Fibroblast of skin of right biceps (primary cell): ENCODE measurements at places on chromosomes 7 and 10.

DNA sequence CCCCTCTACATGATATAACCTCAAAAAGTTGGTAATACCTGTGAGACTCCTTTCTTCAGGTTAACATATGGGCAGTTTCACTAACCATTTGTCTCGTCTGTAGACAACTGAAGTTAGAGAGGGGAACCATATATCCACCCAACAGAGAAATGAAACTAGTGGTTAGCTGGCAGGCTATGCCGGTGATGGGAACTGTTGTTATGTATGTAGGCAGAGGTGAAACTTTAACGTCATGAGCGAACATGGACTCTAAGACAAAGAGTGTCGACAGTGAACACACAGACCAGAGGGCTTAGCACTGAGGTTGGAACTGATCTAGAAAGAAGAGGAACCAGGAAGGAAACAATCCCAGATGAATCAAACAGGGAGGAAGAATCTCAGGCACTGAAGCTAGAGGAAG, 112.4 kb downstream of the ELMO1 start:
- DNase-seq = no peak

GRCh38 chr10:3578159-3578558, 206.8 kb downstream of the KLF6 start:
- DNase-seq = no peak

DNA sequence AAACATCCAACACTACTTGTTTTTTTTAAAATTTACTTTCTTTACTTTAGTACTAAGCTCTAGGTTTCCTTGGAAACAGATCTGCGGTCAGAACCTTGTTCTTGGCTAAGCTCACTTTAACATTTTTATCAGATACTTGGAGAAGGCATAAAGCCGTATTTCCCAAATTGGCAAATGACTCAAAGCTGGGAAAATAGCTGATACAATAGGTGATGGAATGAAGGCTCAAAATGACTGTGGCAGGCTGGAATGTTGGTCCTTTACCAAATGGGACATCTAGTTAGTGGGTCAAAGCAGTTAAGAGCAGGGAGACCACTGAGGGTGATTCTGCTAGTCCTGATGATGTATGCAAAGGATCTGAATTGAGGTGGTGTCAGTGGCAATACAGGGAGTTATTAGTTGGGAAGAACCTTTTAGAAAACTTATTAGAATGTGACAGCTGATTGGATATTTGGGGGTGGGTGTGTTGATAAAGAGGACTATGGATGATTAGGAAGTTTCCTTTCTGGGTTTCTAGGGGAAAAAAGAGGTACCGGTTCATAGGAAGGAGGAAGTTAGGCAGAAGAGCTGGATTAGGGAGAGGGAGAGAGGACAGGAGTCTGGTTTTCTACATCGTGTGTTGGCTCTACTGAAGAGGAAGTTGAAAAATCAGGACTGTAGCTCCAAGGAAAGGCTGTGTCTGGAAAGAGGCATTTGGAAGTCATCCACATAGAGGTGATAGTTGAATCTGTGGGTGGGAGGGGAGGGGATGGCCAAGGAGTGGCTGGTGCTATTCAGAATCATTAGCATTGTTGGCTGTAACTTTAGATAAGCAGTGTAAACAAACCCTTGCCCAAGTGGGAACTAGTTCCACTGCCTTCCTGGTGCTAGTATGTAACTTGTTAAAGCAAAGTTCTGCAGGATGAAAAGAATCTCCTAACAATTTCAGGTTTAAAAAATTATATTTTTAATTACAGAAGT, 13.1 kb downstream of the PLCE1 start:
- peak; percentile 88 for DNase-seq

DNA sequence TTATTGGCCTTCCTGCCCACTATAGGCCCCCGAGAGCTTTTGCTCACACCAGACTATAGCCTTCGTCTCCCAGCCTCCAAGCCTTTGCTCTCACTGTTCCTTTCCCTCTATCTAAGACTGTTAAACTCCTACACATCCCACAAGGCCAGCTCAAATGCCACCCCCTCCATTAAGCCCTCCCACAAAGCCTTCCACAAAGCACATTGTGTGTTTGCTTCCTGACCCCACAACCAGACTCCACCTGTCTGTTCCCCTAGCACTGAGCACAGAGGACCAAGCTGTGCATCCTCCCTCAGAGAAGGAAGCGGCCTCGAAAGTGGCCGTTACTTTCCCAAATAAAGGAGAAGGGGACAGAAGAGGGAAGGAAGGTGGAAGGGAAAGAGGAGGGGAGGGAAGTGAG, 1.3 kb downstream of the LOXL4 start:
- no peak for DNase-seq

DNA sequence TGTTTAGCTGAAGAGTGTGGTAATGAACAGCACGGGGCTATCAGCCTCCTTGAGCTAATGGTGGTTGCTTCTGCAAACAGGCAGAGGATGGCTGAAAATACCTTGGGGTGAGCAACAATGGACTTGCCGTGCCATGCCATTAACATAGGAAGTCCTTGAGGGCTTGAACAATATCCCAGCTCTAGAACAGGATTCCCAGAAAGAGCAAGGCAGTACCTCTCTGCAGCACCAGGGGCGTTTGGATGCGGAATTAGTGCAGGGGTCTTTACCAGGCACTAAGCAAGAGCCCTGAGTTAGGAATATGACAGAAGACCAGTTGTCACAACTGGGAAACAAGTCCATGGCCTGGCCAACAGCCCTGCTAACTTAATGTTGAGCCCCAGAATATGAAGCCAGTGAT, 143.2 kb upstream of the COBL start:
- no peak for DNase-seq

- no peak for DNase-seq
These were observed 332.7 kb upstream of the MGMT start for GRCh38 chr10:129134371-129134770.

- DNase-seq = peak; percentile 6
These were observed 6.9 kb downstream of the MMD2 start for GRCh38 chr7:4951903-4952636.

DNA sequence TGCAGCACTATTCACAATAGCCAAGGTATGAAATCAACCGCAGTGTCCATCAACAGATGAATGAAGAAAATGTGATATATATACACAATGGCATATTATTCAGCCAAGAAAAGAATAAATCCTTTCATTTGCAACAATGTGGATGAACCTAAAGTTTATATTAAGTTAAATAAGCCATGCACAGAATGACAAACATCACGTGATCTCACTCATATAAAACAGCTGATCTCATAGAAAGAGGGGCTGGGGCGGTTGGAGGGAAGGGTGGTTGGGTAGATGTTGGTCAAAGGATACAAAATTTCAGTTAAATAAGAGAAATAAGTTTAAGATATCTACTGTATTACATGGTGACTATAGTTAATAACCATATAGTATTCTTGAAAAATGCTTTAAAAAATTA, 502.1 kb downstream of the KCNMA1 start:
- DNase-seq = no peak

GRCh38 chr10:132061465-132061864, 4.3 kb upstream of the JAKMIP3 start:
- DNase-seq = no peak

DNA sequence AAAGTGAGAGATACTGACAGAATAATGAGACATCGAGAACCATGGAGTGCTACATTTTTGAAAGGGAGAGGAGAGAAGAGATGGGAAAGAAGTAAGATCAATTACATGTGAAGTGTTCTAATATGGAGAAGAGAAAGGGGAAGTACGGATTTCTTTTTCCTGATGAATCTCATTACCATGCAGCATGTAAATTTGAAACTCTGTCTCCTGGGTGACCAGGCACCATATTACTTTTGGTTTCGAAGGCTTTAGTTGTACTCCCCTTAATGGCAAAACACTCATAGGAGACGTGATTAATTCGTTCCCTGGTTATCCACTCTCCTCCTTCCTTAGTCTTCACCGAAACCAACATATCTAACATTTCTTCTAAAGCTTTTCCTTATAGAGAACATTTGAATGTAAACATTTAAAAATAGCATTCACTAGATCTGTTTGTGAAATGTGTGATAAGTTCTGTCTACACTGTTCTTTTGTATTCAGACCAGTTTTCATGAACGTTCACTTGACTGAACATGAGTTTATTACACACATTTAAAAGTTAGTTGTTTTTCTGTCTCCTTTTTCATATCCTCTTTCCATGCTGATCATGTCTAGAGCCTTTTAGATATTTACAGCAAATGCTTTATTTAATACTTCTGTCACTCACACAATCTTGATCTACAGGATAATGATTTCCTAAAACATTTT, 80.2 kb upstream of the MSRB2 start:
- no peak for DNase-seq

DNA sequence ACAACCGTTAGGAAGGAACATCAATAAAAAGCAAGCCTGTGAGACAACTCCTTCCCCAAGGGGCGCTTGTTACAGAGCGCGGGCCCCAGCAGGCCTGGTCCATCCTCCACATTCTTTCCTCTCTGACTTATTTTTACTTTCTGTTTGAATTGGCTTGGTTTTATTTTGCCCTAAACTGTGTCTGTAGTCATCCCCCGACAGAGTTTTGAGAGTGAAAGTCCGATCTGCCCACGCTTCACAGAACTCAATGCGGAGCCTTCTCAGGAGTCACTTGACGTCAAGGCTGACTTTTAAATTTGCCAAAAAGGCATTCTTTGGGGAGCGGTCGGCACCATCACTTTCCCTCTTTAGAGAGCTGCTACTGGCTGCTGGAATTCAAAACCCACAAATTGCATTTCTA, 150.1 kb upstream of the KLF6 start:
- DNase-seq = peak; percentile 37

GRCh38 chr7:113460067-113460466, 341.7 kb upstream of the SMIM30 start:
- no peak for DNase-seq

DNA sequence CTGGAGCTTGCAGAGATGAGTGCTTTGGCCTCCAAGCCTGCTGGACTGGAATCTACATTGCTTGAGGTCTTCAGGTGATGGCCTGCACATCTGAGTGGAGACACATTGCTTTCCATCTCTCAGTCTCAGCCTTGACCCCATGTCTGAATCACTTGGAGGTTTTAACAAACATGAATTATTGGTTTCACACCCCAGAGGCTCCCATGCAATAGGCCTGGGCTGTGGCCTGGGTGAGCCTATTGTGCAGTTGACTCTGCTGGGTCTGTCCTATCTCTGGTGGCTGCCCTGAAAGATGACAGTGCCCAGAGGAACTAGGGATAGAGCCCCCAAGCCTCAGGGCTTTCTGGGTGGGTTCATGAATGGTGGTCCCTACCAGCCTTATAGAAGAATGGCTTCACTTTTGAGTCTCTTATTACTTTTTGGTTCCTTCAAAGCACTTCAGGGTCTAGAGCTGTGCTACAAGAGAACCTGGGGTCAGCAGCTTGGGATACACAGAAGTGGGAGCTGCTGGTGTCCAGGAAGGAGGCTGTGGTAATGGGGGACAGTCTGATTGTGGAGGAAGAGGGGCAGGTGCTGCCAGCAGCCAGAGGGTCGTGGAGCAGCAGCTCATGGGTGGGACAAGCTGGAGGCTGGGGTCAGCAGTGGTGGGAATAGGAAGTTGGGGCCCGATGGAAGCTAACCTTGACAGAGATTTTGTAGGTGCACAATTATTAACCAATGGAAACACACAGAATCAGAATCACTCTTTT, 5.5 kb downstream of the RAMP3 start:
- DNase-seq = no peak

GRCh38 chr10:83289373-83289772, 849.9 kb upstream of the GHITM start:
- DNase-seq = no peak

- DNase-seq = no peak
These were observed 529.8 kb downstream of the GALNT17 start for GRCh38 chr7:71661671-71662224.

DNA sequence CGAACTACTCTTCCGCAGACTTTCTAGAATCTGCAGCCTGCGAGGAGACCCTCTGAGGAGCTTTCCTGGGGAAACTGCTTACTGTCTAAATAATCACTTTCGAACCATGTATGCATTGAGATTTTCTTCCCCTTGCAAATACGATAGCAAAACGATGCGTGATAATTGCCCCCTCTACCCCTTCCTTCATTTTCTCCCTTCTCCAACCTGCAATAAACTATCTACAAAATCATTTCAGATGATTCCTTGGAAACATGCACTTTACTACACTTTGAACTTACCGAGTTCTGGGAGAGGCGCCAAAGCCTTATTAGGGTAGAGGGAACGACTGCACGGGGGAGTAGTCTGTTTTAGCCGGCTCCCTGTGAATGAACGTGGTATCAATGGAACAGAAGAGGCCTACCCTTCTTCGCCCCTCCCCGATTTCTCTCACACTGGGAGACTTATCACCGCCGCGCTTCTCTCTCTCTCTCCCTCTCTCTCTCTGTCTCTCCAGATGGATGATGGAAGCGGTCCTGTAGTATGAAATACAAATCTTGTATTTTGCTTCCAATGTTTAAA, at the start of gene FGFBP3:
TSS of gene FGFBP3 (minus strand) at position 370 of the 561 bp plus-strand sequence. CDS start 517 bp downstream, outside the sequence.
- DNase-seq = peak; percentile 44

- DNase-seq = no peak
These were observed 215.6 kb downstream of the GPR37 start for GRCh38 chr7:124550036-124550435.

DNA sequence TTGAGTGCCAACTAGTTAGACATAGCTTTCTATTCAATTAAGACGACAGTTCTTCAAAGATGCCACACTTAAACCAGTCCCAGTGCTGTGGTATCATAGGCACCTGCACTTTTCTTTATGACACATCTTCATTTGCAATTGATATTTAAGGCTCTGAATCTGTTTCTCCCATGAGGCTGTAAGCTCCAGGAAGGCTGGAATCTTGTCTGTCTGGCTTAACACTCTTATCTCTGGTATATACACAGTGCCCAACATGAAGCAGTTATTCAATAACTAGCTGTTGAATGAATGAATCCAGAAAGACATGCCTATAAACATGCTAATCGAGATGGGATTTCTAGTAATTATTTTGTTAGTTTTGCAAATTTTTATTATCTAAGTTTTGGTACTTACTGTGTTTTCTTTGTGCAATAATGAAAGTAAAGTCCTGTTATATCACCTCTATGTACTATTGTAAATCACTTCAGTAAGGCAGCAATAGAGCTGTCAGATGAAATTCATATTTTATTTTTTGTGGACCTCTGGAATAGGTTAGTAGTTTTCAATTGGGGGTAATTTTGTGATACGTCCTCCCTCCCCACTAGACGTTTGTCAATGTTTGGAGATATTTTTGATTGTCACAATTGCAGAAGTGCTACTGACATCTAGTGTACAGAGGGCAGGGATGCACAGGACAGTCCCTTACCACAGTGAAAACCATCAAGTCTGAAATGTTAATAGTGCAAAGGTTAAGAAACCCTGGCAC, 51.3 kb upstream of the STEAP4 start:
- DNase-seq = no peak

GRCh38 chr10:132056663-132057062, 9.1 kb upstream of the JAKMIP3 start:
- DNase-seq = no peak

DNA sequence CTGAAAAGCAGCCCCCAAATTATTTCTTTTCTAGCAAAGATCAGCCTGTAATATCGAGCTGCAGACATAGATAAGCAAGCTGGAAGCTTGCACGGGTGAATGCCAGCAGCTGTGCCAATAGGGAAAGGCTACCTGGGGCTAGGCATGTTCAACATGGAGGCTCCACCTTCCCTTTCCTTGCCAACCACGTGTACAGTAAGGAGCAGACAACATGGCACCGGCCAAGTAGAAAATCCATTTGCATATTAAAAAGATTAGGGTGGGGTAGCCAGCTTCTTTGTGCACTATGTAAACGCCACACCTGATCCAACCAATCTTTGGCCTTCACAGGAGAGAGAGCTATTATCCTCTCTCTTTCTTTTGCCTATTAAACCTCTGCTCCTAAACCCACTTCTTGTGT, 56.7 kb upstream of the SEPHS1 start:
- DNase-seq = no peak
